ENCODE measurements at places on chromosomes 3 and 15. TPM values are rescaled to one million over a fixed set of nuclear protein-coding genes. Genes with fewer than 3 reads are reported as not detected.

DNA sequence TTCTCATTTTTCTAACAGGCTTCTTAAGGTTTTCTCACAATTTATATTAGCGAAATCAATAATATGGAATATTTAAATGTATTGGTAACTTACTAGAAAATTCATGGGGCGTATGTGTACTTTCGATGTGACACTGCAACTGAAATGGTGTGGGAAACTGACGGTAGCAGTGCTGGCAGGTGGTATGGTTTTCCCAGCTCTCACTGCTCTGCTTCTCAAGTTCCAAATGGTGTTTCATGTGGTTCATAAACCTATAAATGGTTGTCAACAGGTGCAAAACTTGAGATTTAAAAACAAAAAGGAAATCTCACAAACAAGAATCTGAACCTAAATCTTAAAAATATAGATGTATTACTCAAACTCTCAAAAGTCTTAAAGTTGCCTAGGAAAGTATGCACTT is 54.7 kb downstream of the ZNF280D start:
- DNase-seq = no peak

DNA sequence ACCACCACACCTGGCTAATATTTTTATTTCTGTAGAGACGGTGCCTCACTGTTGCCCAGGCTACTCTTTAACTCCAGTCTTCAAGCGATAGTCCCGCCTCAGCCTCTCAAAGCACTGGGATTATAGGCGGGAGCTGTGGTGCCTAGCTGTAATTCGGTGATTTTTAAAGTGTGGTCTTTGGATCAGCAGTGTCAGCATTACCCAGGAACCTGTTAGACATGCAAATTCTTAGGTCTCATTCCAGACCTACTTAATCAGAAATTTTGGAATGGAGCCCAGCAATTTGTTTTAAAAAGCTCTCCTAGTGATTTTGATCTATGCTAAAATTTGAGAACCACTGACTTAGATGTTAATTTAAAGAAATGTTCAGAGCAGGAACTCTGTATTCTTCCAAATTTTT is 51.9 kb downstream of the GOLM2 start:
- no peak for DNase-seq

- DNase-seq = no peak
These were observed 124.1 kb downstream of the DGKG start for GRCh38 chr3:186237915-186238314.

DNA sequence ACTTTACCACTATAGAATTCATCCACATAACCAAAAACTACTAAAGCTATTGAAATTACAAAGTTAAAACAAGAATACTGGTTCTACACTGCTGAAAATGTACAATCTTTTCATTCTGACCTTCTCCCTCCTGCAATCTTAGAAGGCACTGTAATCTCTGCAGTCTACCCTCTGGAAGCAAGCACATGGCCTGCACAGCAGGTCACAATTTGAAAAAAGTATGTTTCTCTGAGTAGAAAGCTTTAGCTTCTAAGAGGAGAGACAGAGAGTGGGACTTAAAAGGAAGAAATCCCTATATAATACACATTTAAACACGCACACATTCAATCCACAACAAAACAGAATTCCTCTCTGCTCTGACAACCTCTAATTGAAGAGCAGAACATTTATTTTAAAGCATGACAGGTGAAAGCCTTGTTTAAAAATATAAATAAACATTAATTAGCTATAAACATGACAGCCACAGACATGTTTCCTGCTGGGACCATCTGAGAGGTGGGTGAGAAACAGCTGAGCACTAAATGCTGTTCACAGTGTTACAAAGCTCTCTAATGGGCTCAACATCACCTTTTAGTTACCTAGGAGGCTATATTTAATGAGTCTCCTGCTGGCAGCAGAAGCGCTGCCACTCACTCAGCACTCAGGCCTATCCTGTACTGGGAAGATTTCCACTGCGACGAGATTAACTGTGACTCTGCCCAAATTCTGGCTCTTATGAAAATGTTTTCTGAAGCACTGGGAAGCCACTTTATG is 447.4 kb downstream of the AGBL1 start:
- no peak for DNase-seq

DNA sequence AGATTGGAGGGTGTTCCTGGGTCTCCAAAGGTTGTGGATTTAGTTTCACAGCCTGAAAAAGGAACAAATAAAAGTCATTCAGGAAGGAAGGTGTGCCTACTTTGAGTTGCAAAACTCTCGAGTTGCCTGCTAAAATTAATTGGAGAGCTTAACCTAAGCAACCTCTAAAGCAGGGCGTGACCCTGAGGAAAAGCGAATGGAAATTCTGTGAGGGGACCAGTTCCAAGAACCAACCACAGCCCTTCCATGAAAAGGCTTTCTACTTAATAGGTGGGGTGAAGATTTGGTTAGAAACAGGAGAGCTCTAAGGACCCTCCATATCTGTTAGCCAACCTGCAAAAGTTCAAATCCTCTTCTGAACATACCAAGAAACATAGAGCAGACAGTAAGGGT is 1.5 kb downstream of the CD80 start:
- no peak for DNase-seq

DNA sequence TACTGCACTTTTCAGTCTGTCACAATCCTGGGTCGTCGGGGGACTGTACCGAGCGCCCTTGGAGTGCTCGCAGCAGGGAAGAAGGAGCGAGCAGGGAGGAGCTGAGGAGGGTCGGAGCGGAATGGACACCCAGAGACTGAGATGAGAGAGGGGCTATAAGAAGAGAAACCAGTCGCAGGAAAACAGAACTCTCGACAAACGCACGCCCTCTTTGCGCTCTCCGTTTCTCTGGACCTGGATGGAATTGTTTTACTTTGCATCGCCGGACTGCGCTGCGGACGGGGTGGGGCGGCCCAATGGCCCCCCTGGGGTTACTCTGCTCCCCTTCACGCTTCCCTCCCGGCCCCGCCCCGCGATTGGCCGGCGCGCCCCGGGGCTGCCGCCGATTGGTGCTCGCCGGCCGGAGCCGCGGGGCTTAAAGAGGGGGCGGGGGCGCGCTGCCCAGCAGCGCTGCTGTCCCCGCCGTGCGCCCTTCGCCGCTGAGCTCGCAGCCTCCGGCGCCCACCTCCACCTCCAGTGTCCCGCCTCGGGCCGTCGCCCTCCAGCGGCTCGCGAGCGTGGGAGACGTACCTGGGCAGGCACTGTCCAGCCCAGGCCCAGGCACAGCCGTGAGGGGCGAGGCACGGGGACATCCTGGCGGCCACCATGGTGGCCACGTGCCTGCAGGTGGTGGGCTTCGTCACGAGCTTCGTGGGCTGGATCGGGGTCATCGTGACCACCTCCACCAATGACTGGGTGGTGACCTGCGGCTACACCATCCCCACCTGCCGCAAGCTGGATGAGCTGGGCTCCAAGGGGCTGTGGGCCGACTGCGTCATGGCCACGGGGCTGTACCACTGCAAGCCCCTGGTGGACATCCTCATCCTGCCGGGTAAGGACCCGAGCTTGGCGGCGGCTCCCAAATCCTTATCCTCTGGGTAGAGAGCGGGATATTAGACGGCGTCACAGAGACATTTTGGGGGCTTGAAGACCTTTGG is at the start of gene CLDN11:
TSS of gene CLDN11 (plus strand) at position 447 of the 977 bp plus-strand sequence. CDS start at position 646, 199 bp downstream.
- DNase-seq = no peak

- no peak for DNase-seq
These were observed 277.6 kb upstream of the STT3B start for GRCh38 chr3:31255007-31255581.

DNA sequence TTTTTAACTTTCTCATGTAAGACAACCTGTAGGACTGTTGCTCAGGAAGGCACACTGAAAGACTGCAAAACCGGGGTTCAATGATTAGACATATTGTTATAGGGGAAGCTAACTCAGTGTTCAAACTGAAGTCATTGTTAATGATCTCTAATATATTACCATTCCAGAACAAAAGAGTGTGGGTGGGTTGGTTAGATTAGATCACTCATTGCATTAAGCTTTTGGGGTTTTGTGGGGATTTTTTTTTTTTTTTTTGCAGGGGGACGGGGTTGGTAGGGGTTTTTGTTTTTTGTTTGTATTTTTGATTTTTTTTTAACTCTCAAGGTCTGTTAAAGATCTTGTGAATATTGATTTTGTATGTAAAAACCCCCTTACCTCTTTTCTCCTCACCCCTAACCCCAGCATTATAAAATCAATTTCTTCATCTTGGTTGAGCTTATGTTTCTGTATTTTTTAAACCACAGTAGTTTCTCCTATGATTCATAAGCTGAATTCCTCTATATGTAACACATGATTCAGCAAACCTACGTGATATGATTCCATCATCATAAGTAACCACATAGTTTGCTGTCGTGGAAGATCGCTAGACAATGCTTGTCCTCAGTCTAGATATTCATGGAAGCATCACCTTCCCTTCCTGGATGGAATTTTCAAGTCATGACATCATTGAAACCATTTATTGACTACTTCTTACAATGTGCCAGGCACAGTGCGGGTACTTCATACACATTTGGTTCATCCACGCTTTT is 544.1 kb upstream of the MDFIC2 start:
- DNase-seq = no peak

GRCh38 chr15:41876007-41876406 is 17.8 kb downstream of the SPTBN5 start:
- no peak for DNase-seq

TMEM43 gene
- total RNA-seq = 47.0 TPM

NKIRAS1 gene
- 3.8 TPM for total RNA-seq

CYP1A2 gene
- not detected for total RNA-seq

GOLGA6L7 gene
- not detected for total RNA-seq

STAC gene
- total RNA-seq = not detected
